ENCODE measurements at places on chromosomes 16 and 17. TPM values are rescaled to one million over a fixed set of nuclear protein-coding genes. Genes with fewer than 3 reads are reported as not detected.

GRCh38 chr16:87826798-87827587 lies 42.3 kb downstream of the SLC7A5 start:
- peak; percentile 25 for DNase-seq

DNA sequence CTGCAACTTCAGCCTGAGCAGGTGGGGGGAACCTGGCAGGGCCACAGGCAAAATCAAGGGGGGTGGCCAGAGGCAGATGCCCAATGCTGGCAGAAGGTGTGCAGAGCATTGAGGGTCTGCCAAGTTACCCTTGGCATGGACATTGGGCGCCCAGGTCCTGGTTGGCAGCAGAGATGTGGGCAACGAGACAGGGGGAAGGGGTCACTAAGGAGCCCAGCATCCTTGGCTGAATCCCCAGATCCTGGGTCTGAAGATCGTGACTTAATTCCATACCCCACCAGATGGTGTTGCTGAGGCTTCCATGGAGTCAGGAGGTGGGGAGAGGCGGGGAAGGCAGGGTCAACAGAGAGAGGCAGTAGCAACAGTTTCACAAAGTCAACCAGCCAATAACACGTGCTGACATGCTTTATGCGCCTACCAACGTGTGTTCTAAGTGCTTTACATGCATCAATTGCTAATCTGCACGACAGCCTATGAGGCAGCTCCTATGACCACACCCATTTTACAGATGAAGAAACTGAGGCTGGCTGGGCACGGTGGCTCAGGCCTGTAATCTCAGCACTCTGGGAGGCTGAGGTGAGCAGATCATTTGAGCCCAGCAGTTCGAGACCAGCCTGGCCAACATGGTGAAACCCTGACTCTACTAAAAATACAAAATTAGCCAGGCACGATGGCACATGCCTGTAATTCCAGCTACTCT lies 83.3 kb downstream of the GSG1L start:
- DNase-seq, result no peak

- no peak for DNase-seq
Measured at GRCh38 chr16:2856686-2857450, 1.1 kb downstream of the PRSS22 start.

GRCh38 chr17:65772989-65773388 lies 211.5 kb upstream of the AXIN2 start:
- no peak for DNase-seq

DNA sequence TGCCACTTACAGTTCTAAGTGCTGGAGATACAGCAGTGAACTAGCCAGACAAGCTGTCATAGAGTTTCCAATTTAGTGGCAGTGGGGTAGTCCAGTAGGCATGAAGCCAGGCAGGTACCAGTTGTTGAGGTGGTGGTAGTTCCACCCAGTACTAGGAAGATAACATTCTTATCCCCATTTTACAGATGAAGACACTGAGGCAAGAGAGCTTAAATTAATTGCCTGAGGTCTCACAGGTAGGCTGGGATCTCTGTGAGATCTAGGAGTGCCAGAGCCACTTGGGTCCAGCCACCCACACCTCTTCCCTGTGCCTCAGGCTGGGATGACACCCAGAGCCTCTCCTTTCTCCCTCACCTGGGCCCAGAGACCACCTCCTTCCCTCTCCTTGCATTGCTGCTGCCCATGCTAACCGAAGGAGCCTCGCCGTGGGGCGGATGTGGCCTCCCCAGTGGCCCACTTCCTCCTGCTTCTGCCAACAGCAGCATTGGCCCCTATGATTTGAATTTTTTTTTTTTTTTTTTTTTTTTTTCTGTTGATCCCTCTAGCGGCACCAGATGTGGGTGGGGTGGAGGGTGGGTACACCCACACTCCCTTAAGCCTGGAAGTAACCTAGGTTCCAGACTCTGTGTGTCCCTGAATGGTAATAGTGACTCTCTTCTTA lies 114.0 kb downstream of the PRKCB start:
- DNase-seq, result peak; percentile 80

DNA sequence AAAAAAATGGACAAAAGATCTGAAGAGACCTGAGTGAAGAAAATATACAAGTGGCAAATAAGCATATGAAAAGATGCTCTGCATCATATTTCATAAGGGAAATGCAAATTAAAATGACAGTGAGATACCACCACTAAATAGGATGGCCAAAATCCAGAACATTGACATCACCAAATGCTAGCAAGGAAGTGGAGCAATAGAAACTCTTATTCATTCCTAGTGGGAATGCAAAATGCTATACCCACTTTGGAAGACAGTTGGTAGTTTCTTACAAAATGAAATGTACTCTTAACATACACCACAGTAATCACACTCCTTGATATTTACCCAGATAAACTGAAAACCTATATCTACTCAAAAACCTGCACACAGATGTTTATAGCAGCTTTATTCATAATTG lies 33.6 kb downstream of the DHRS7B start:
- DNase-seq, result no peak

Gene TSNAXIP1
- 0.77 TPM for total RNA-seq

DNA sequence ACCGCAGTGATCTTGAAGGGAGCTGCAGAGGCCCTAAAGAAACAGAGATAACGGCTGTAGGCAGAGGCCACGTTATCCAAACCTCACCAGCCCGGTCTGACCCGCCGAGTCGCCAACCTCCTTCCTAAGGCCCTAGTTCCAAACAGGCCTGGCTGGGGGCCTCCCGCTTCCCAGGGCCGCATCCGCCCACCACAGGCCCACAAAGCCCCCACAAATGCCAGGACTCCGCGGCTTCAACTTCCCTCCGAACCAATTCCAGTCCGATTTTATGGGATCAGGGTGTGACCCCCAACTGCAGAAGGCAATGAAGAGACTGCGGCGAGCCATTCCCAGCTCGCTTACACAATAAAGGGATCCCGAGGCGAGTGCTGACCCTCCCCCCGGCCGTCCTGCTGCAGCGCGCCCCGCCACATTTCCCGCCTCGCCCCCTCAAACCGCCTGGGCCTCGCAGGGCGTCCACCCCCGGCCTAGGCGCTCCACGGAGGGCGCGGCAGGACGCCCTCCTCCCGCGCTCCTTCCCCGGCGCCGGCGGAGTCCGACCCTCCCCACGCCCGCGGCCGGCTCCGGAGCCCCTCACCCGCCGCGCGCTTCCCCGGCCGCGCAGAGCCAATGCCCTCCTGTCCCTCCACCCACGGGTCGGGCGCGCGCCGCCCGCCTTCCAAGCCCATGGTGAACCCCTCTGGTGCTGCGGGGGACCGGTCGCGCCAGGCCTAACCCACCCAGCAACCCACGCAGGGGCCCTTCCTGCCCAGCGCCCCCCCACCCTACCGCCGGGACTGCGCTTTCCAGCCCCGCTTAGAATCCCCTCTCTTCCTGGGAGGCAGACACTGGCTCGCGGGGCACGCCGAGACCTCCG lies 926 bp downstream of the MYH10 start:
- DNase-seq, result peak; percentile 31

DNA sequence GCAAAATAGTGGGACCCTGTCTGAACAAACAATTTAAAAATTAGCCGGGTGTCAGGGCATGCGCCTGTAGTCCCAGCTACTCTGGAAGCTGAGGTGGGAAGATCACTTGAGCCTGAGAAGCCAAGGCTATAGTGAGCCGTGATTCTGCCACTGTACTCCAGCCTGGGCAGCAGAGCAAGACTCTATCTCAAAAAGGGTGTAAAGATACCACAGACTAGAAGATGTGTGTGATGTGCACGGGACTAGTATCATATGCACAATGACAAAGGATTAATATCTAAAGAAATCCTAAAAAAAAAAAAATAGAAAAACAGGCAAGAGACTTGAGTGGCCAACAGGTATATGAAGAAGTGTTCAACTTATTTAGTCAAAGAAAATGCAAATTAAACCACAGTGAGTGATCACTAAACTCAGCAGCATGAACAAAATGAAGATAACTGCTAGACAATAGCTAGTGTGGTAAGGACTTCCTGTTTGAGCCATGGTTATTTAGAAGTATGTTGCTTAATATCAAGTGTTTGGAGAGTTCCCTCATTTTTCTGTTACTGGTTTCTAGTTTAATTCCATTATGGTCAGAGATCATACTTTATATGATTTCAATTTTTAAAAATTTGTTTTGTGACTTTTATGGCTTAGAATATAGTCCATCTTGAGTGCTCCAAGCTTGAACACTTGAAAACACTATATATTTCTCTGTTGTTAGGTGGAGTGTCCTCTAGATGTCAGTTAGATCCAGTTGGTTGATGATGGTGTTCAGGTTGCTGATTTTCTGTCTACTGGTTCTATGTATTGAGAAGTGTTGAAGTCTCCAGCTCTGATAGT lies 14.7 kb upstream of the SLX4 start:
- DNase-seq, result no peak

- DNase-seq, result no peak
Measured at GRCh38 chr17:45666046-45666600, 118.0 kb upstream of the CRHR1 start.

Gene KRTAP2-3
- not detected for total RNA-seq

DNA sequence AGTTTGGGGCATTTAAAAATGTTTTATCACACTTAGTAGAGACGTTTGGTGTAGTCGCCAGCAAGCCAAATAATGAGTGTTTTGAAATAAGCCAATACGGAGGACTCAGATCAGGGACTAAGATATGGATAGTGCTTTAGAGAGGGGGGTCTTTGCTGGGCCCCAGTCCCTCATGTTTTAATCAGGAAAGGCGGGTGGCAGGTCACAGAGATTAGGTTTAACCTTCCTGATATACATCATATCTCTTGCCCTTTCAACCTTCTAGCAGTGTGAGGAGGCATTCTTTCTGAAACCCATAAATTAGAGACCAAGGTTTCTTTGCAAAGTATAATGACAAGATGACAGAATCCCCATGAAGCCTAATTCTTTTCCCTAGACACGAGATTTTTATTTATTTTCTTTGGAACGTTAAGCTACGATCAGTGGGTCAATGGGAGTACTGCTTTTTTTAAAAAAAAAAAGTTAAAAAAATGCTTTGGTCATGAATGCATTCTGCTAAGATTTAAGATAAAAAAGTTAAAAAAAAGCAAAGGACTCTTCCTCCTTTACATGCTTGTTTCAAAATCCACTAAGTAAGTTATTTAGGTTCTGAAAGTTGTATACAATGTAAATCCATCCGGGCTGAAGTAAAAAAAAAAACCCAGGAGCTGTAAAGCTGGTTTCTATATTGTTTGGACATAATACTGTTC lies 572.1 kb upstream of the SALL1 start:
- no peak for DNase-seq

Gene FSCN2
- 0.33 TPM for total RNA-seq

- no peak for DNase-seq
Measured at GRCh38 chr16:69861292-69862030, 89.7 kb upstream of the CLEC18A start.

DNA sequence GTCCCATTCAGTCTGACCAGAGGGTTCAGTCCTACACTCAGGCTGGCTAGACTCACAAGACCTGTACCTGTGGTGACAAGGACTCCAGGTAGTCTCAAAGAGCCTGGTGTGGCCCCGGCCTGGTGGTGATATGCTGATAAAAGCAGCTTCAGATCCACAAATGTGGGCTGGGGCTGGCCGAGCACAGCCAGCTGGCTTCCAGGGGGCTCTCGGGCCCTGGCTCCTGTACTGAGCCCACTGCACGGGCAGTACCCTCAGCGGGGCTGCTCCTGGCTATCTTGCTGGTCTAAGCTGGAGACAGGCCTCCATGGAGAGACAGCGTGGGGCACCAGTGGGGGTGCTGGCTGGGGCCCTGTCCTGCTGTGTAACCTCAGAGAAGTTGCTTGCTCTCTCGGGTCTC lies 4.3 kb downstream of the SMIM5 start:
- DNase-seq, result no peak

Gene C16orf96
- total RNA-seq, result 0.17 TPM

Gene MAF
- 345 TPM for total RNA-seq

DNA sequence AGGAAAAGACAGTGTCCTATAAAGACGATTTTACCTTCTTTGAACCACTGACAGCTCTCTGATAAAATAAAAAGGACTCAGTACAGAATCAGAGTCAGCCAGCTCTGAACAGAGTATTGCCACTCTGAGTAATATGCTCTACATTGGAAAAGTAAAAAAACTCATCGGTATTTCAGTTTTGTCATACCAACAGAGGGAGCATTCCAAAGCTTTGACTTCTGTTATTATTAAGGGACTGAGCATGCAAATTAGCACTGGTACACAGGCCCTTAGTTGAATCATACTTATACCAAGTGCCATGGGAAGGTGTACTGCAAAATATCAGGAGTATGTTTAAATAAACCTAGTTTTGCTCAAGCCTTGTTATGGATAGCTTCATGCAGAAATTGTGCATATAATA lies 509.0 kb upstream of the KIF2B start:
- DNase-seq, result no peak

DNA sequence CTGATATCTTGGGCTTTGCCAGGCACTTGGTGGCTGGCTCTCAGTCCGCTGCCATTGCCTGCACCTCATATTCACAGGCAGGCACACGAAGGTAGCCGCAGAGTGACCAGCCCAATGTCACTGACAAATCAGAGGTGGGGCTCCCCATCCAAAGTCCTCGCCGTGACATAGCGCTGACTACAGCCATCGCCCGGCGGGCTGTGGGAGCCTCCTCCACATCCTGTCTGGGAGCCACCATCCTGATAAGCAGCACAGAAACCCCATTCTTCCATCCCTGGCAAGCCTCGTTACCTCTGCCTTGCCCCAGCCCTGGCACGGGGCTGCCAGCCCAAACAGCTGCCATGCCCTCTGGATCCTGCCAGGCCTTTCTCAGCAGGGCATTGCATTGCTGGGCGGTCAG lies 437.8 kb downstream of the SLC39A11 start:
- DNase-seq, result no peak

Gene LMF1
- total RNA-seq, result 14.4 TPM

- no peak for DNase-seq
Measured at GRCh38 chr17:34098699-34099098, 156.4 kb upstream of the CCL2 start.

GRCh38 chr17:16171613-16172012 lies 43.7 kb downstream of the NCOR1 start:
- DNase-seq, result no peak

Gene ZNF629
- 3.1 TPM for total RNA-seq

DNA sequence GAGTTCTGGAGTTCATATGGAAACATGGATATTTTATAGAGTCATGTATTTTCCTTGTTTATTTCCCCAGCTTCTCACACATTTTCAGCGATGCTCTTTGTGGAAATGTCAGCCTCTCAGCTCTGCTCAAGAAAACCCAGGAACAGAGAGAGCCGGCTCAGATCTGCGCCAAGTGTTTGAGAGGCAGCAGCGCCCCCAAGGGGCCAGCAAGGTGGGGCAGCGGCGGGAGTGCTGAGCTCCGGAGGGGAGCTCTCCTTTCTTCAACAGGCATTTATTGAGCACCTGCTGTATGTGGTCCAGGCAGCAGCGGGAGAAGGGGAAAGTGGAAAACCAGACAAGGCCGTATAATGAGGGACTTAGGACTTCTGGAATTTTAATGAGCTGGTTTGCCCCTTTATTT lies 421.1 kb upstream of the C16orf82 start:
- peak; percentile 71 for DNase-seq

Measured in activated CD4-positive, alpha-beta memory T cell treated with anti-CD3 and anti-CD28 coated beads for 36 hours (primary cell).